ENCODE measurements at places on chromosomes 16 and 17.

DNA sequence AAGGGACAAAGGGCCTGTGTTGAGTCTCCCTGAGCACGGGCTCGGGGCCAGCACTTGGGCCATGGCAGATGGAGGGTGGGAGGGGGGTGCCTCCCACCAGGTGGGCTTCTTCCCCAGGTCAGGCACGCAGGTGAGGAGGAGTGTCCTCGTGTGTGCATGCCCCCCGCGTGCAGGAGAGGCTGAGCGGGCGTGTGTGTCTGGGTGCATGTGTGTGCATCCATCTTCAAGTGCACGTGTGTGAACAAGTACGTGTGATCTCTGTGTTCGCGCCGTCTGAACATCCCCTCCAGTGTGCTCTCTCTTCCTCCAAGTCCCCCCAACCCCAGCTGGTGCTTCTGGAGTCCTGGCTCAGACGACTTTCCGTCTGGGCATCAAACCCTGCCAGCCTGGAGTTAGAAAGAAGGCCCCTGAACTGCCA lies 2.7 kb upstream of the ZG16B start:
- no peak for DNase-seq

- DNase-seq = no peak
Observed at GRCh38 chr17:39541652-39542051, 66.1 kb downstream of the NEUROD2 start.

DNA sequence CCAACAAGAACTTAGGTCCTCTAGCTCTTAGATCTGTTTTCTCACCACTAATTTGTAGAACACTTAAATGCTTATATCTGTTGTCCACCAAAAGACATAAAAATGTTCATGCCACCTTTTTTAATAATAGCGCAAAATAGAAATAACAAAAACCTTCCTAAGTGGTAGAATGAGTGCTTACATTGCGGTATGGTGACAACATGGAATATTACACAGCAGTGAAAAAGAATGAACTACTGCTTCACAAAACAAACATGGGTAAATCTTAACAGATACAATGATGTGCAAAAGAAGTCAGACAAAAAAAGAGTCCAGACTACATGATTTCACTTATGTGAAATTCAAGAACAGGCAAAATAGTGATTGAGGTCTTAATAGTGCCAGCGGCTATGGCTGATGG lies 351.1 kb downstream of the CA10 start:
- DNase-seq = no peak

DNA sequence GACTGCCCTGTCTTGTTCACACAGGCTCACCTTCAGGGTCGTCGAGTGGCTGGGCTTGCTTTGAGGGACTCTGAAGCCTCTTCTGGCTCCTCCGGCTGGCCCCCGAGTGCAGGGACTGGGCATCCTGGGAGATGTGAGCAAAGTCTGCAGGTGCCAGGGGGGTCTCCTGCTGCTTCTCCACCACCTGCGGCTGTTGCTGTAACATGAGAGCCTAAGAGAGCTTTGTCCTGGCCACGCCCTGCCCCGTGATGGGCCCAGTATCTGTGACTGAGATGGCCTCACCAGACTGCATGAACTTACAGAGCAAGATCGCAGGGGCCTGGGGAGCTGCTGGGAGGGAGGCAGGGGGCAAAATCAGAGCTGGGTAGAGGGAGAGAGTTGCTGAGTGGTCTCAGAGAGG lies 12.5 kb downstream of the ERN2 start:
- DNase-seq = no peak

- DNase-seq = no peak
Observed at GRCh38 chr16:65546353-65546791, 424.5 kb upstream of the CDH11 start.

DNA sequence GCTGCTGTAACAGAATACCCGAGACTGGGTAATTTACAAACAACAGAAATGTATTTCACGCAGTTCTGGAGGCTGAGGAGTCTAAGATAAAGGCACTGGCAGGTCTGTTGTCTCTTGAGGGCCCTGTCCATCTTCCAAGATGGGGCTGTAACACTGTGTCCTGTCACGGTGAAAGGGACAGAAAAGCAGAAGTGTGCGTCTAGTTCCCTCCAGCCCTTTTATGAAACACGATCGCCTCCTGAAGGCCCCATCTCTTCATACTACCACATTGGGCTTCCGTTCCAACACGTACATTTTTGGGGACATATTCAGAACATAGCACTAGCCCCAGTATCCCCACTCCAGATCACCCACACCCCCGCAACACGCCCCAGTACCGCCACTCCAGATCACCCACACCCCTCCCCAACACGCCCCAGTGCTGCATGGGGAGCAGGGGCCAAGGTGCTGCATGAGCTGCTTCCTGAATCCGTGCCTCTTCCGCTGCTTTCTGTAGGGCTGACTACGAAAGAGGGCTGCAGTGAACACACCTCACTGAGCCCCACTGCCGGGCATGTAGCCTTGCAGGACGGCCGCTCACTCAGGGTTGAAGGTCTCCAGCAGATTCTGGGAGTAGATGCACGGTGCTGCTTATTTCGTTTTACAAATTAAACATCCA lies 91.9 kb downstream of the RPTOR start:
- DNase-seq = no peak

DNA sequence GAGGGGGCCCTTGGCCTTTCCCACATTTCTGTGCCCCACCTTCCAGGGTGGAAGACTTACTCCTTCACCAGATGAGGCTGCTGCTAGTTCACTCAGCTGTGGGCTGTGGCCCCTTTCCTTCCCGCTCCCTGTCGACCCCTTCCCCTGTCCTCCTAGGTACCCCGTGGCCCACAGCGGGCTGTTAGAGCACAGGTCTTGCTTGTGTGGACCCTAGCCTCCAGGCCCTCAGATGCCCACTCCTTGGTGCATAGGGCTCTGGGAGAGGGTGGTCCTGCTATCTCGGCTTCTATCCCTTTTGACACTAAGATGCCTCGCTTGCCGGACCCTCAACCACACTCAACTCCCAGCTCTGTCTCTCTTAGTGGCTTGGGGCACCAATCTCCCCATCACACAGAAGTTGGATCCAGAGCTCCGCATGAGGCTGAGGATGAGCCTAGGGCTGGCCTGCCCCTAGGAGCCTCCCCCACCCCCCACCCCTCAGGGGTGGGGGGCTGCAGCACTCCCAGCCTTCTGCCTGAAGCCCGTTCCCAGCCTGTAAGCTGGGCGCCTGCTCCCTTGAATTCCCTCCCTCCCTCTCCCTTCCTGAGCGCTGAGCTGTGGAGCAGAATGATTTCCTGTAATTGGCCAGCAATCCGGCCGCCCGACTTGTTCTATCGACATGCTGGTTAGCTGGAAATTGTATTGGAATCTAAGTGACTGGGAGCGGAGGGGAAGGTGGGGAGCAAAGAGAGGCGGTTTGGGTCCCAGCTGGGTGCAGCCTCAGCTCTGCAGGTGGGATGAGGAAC lies 30.9 kb downstream of the DCAKD start:
- no peak for DNase-seq

GRCh38 chr17:34174496-34174895 lies 80.6 kb upstream of the CCL2 start:
- no peak for DNase-seq

DNA sequence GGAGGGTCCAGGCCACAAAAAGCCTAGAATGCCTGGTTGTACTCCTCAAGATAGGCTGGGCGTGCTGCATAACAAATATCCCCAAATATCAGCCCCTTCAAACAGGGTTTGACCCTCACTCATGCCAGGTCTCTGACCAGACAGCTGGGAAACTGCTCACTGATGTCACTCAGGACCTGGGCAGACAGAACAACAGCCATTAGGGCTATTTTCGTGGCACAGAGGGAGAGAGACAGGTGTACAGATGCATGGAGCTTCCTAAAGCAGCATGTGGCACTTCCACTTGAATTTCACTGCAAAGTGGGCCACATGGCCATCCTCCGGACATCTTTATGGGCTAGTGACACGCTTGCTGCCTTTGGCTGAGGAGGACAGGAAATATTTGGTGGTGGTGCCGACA lies 73.1 kb downstream of the SREBF1 start:
- DNase-seq = no peak

DNA sequence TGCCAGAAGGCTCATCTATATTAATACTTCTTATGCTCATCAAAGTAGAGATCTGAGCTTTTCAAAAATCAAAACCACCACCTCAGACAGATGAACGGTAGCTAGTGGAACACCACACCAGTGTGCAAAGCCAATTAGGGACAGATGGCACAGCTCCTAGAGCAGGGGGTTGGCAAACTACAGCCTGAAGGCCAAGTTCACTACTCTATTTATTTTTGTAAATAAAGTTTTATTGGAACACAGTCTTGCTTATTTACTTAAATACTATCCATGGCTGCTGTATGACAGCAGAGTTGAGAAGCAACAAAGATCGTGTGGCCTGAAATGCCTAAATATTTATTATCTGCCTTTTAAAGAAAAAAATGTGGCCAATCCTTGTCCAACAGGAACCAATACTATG lies 56.8 kb downstream of the AMFR start:
- no peak for DNase-seq

DNA sequence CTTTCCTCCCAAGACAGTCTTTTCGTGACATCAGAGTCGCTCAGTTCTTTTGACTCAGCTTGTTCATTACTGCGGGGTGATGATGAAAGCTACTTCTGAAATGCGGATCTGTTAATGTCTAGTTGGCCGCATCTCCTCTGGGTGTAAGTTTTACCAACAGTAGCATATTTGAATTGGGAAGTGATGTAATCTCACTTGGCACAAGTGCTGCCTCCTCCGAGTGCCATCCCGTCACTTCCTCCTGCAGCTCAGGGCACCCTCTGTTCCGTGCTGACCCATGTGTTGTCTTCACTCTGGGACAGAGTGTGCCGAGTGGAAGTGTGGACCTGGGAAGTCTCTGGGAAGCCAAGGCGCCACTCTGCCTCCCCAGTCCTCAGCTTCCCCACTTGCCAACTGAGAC lies 8.9 kb downstream of the ADAD2 start:
- no peak for DNase-seq

DNA sequence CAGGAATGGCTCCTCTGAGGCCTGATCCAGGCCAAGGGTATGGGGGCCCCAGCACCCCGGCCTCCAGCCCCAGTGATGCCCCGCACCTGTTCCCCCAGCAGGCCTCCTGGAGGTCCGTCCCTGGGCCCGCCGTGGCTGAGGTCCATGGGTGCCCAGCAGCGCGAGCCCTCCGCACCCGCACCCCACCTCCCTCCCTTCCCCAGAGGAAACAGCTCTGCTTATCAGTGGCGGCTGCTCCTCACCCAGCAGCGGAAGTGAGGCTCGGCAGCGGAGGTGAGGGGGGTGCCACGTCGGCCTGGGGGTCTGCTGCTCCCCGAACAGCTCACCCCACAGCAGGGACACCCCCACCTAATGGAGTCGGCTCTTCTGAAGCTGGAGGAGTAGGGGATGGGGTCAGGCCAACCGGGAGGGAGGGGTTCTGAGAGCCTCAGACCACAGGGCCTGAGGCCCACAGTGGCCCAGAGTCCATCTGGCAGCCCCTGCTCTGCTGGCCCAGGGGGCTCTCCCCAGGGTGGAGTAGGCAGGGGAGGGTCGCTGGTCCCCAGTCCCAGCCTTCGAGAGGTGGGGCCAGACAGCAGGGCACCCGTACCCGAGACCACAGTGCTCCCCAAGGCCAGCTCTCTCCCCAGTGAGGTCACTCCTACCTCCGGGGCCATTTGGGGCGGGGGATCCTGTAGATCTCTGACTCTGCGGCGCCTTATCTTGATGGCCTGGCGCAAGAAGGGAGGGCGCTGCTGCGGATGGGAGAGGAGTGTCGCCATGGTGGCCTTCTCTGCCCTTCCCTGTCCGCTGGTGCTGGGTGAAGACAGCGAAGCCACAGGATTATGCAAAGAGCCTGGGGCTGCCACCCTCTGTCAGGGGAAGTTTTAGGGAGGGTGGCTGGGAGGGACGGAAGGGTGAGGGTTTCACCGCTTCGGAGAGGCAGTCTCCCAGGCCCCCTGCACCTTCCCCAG lies at the start of gene UNC13D:
Gene UNC13D (minus strand): TSS at position 828 of the 953 bp plus-strand sequence. CDS start 67 bp downstream, at position 761.
- no peak for DNase-seq

GRCh38 chr17:72351884-72352346 lies 231.1 kb downstream of the SOX9 start:
- no peak for DNase-seq

DNA sequence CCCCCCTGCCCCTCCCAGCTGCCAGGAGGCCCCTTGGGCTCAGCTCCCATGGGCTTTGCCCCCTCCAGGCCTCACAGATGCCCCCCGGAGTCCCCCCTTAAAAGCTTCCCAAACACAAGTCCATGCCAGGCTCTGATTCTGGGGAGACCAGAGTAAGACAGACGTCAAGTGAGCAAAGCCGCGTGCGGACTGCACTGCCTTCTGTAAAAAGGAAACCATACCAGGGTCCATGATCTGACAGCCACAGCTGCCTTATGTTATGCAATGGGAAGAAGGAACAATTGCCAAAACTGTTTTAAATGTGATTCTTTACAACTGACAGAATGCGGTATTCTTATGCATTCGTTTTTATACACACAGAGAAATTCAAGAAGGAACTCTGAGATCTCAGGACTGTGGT lies 17.9 kb upstream of the HEXD start:
- no peak for DNase-seq

- no peak for DNase-seq
Observed at GRCh38 chr17:32335046-32335445, 6.9 kb downstream of the C17orf75 start.

- DNase-seq = no peak
Observed at GRCh38 chr16:68444056-68444657, 4.2 kb downstream of the SMPD3 start.

GRCh38 chr17:4607773-4608187 lies 23.5 kb downstream of the SMTNL2 start:
- no peak for DNase-seq

All from HS-5 (cell line).